GM23248 (cell line): ENCODE measurements at places on chromosomes 16 and 17. TPM values are rescaled to one million over a fixed set of nuclear protein-coding genes. Genes with fewer than 3 reads are reported as not detected.

The PABPN1L gene
- total RNA-seq: not detected in 2 replicates

The USP10 gene
- 48.3 and 51.3 TPM in 2 replicates for total RNA-seq

The ARHGDIG gene
- 0.65 TPM in 1 of 2 replicates, not detected in the other for total RNA-seq

The FNDC8 gene
- total RNA-seq: not detected in 2 replicates

The HAP1 gene
- total RNA-seq: not detected in 2 replicates

GRCh38 chr16:49150341-49150740 is 131.3 kb downstream of the CBLN1 start:
- no peak for DNase-seq

DNA sequence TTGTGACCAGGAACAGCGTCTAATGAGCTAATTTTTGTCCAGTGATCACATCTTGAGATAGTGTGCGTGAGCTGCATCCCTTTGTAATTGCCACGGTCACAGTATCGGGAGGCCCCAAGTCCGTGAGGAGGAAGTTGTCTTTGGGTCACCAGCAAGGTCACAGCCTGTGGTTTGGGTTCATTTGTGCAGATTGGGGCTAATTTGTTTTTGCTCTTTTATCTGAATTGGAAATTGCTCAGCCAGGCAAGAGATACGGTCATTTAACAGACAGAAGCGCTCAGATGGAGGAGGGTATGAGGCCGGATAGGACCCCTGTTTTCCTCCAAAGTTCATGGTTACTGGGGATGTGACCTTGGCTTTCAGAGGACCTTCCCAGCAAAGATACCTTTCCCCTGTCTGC is 174.1 kb downstream of the SNX29 start:
- DNase-seq: no peak

- no peak for DNase-seq
Observed at GRCh38 chr16:11666103-11667055, 1.9 kb upstream of the SNN start.

GRCh38 chr17:9003355-9004131 is 17.8 kb upstream of the NTN1 start:
- peak; percentile 12 for DNase-seq

DNA sequence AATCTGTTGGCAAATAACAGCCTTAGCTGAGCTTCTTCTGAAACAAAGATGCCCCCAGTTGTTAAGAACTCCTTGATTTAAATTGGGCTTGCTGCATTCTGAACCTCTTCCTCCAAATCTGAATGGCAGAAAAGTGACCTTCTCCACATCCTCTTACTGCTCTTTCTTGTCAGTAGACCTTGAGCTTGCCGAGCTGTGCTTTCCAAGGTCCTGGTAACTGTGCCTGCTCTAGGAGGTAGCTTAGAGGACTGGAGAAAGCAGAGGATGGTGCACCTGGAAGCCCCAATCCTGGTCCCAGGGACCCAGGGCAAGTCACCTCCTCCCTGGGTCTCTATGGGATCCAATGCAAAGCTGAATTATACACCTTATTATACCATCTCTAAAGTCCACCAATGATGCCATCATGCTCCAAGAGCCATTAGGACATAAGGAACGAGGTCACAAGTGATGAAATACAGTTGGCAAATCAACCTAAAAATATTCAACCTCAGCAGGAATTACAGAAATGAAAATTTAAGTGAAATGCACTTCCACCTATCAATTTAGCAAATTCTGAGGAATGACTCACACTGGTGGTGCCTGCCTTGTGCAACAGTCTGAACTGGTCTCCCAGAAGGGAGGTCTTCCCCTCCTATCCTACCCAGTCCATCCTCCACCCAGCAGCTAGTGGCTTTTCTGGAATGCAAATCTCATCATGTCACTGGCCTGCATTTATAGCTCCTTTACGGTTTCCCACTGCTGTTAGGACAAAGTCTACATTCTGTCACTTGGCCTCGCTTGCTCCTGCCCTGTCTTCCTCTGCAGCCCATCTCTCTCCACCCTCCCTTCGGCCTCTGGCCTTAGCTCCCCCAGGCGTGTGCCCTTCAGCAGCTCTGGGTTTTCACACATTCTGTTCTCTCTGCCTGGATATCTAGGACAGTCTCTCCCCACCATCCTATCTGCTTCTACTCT is 36.6 kb downstream of the TOM1L2 start:
- DNase-seq: peak; percentile 95

DNA sequence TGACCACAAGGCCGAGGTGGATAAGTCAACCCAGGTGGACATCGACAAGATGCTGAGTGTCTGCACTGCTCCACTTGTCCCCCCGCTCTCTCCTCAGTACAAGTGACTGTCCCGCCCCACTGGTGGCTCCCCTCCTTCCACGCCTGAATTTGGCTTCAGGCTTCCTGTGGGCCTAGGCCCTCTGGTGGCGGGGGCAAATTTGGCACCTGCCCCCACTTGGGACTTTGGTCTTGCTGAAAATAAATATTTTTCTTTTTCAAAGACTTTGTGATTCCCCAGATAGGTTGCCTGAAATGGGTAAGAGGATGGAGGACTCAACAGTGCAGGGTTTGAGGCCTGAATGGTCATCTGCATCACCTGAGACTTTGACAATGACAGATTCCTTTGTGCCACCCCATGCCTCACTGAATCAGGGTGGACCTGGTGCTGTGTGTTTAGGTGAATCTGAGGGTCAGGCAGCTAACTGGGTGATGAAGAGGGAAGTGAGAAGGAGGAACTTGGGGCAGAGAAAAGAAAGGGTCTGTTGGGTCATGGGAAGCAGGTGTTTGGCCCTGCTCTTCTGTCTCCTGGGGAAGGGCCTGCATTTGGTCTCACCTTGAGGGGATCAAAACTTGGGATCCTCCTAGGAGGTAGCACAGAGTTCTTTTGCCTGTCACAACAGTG is 2.0 kb downstream of the C16orf86 start:
- DNase-seq: peak; percentile 20

GRCh38 chr16:57738844-57739243 is 3.3 kb downstream of the KATNB1 start:
- no peak for DNase-seq

DNA sequence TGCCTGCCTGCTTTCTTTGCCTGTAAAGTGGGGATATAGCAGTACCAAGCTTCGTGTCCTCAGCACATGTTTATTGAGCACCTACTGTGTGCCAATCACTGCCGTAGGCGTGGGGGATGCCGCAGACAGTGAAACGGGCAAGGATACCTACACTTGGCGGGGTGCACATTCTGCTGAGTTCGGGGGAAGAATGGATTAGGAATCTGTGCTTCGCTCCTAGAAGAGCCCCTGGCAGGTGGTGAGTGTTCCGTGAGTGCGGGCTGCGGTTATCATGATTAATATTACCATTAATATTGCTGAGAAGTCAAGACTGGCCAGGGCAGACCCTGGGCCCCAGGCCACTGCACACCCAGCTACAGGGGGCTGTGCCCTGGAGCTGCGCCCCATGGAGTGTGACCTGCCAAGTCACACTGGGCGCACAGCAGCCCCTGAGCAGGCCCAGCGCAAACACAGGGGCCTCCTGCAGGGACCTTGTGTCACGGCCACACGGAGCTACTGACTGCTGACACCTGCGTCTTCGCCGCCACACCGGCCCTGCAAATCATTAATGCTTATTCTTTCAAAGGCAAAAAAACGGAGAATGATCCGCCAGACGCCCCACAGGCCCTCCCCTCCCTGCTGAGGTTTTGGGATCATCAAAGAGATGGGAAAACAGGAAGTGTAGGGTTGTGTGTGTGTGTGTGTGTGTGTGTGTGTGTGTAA is 213.4 kb upstream of the GSE1 start:
- DNase-seq: no peak

- no peak for DNase-seq
Observed at GRCh38 chr17:7775051-7775450, 57.5 kb downstream of the DNAH2 start.

- DNase-seq: peak; percentile 49
Observed at GRCh38 chr16:86555704-86556075, 655 bp upstream of the MTHFSD start.
